ENCODE measurements at places on chromosomes 2 and 18.

DNA sequence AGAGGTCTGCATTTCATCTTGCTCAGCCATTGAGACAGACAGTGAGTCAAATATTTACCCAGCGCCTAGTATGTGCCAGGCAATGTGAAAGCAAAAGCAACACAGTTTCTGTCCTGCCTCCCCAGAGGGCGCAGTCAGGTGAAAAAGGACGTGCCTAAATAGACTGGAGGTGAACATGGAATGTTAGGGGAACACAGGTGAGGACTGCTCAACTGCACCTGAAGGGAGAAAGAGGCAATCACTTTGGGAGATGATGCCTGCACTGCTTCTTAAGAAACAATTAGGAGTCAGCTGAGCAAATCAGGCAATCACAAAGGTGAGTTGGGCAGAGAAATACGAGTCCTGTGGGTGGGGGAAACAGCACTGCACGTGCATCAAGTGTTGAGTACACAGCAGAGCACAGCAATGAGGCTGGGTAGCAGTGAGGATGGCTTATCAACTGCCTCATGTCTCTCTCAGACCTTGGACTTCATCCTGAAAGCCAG, 218.3 kb upstream of the SMAD7 start:
- no peak for DNase-seq

- DNase-seq: no peak
Measured at GRCh38 chr2:129859175-129859574, 120.3 kb upstream of the RAB6C start.

GRCh38 chr2:41737888-41738287, 309.9 kb upstream of the PKDCC start:
- no peak for DNase-seq

DNA sequence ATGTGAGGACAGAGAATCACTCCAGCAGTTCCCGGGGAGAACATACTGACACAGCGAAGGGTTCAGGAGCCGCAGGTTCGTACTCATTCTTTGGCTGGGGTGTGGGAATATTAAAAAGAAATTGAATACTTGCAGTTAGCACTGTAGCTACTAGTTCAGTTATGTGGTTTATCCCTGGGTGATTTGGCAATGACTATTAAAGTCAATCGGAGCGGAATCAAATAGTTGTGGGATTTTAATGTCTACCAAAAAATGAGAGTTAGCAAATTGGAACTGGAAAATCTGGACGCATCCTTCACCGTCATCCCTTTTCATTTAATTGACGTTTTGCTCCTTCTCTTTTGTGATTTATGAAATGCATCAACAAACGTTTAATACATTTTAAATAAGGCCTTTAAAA, 50.8 kb downstream of the GBX2 start:
- no peak for DNase-seq

DNA sequence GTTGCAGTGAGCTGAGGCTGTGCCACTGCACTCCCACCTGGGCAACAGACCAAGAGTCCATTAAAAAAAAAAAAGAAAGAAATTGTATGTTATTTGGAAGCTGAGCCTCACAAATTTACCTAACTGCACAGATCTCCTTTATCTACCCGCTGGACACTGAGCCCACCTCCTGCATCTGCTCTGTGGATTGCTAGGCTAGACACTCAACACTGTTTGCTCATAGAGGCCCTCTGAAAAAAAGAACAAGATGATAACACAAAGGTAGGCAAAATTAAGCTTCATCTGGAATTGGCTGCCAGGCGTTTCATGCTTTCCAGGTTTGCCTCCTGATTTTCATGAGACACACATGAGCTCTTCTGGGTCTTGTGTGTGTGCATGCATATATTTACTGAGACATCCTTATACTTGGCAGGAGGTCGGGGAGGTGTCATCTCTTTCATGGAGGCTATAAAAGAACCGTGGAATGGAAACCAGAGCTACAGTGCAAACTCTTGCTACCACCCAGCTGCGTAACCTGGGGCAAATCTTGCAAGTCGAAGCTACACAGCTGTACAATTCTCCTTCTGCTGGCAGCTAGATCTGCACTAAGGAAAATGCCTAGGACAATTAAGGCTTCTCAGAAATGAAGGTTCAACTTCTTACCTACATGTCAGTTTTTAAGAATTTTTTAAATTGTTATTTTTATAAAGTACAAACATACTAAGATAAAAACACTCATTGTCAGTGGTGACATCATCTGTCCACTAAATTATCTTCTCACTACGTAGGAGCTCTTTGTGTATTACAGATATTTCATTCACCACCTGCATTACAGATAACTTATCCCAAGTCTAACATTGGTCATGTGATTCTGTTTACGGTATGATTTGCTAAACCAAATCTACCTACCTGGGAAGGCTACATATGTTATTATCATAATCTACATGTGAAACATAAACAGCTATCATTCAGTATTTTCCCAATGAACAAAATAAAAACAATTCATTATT, 63.1 kb downstream of the CABYR start:
- DNase-seq: no peak

- DNase-seq: no peak
Measured at GRCh38 chr2:220847006-220847405, 725.1 kb downstream of the EPHA4 start.

- no peak for DNase-seq
Measured at GRCh38 chr2:68579689-68580088, 63.7 kb upstream of the PROKR1 start.

DNA sequence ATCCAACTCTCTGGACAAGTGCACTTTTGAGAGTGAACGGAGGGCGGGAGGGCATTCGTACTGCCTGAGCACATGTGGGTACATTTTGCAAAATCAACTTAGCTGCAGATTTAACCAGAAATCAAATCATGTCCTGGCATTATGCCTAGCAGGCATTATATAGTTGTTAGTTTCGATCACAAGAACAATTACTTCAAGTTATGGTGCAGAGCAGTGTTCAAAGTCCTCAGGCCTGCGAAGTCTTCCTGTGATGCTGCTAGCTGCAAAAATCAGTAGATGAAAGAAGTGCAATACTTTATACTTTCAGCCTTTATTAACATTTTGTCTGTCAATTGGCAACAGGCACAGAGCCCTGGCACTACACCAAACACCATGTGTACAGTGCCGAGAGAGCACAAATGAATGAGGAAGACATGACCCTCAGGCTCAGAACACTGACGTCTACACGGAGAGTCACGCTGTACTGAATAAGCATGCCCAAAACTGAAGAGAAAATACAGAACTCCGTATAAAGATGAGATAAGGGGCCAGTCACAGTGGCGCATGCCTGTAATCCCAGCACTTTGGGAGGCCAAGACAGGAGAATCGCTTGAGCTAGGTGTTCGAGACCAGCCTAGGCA, 92.1 kb upstream of the CREB1 start:
- DNase-seq: no peak

- no peak for DNase-seq
Measured at GRCh38 chr2:30372826-30373225, 74.2 kb upstream of the LCLAT1 start.

DNA sequence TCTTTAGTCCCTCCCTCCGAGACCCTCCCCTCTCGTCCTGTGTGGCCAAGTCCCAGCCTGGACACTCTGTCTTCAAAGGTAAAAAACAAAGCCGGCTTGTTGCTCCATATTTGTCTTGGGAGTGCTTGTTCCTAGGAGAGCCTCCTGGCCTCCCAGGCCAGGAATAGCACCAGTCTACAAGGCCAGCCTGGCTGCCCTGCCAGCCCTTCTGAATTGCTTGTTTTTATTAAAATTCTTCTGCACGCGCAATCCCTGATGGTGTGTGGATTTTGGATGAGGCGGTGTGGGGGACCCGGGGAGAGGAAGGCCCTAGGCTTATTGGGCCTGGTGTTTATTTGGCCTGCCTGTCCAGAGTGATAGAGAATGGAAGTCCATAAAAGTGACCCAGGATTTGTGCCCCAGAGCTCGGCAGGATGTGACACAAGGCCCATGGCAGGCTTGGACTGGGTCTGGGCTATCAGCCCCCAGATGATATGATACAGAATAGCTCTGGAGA, 297.3 kb downstream of the CYP26B1 start:
- DNase-seq: no peak

DNA sequence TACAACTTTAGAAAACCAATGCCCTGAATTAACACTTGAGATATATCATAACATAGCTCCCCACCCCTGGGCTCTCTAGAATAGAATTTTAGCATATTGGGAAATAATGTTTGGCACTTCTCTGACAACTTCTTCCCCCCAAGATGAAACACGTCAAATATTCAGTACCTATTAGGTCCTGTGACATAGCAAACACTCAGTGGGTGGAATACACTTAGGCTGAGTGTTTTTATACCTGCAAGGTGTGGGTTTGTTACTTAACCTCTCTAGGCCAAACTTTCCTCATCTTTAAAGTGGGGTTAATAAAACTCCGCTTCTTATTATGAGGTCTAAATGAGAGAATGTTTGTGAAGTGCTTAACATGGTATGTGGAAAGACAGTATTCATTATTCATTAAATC, 56.1 kb downstream of the LAMA3 start:
- DNase-seq: no peak

GRCh38 chr2:49801898-49802450, 647.7 kb upstream of the FSHR start:
- DNase-seq: no peak

DNA sequence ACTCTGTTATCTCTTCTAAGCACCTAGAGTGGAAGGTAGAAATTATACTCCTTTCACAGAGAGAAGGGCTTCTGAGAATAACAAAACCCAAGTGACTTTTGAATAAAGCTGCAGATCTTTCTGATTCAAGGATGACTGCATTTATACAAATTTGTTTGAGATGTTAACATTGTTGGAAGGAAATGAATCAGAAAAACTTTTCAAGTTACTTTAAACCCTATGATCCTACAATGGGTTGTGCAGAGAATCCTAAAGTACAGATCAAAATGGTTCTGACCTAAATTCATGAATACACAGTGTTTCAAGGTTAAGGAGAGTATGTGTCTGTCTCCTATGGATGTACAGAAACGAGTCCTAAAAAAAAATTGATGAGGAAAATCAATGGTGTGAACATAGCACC, 1.8 kb downstream of the RFTN2 start:
- DNase-seq: no peak

- no peak for DNase-seq
Measured at GRCh38 chr18:1446765-1447164, 542.1 kb downstream of the ADCYAP1 start.
